ENCODE measurements at places on chromosomes 3 and 15.

GRCh38 chr3:158794936-158795518 is 6.8 kb upstream of the MFSD1 start:
- no peak for DNase-seq

- DNase-seq, result no peak
Measured at GRCh38 chr15:74957476-74958035, 984 bp upstream of the RPP25 start.

GRCh38 chr15:80864666-80865065 is 85.5 kb downstream of the CEMIP start:
- DNase-seq, result no peak

- DNase-seq, result no peak
Measured at GRCh38 chr3:29195056-29195455, 85.8 kb upstream of the RBMS3 start.

DNA sequence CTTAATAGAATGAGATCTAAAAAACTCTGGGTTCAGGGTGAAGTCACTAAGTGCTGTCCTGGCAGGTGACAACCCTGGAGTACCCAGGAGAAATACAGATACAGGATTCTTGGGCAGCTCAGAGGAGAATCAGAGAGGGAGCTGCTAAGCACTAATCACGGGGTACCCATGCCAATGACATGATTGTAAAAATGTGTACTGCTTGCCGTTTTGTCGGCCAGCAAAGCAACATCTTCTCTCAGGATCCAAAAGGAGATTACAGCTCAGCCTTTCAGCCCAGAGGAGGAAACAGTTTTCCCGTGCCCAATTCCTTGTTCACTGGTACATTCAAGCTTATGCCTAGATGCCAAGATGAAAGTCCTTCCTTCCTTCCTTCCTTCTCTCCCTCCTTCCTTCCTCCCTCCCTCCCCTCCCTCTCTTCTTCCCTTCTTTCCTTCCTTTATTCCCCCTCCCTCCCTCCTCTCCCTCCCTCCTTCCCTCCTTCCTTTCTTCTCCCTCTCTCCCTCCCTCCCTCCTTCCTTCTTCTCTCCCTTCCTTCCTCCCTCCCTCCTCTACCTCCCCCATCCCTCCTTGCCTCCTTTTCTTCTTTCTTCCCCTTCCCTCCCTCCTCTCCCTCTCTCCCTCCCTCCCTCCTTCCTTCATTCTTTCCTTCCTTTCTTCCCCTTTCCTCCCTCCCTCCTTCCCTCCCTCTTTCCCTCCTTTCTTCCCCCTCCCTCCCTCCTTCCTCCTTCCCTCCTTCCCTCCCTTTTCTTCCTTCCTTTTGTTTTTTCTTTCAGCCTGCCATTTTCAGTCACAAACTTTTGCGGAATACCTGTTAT is 4.1 kb upstream of the MINAR1 start:
- no peak for DNase-seq

DNA sequence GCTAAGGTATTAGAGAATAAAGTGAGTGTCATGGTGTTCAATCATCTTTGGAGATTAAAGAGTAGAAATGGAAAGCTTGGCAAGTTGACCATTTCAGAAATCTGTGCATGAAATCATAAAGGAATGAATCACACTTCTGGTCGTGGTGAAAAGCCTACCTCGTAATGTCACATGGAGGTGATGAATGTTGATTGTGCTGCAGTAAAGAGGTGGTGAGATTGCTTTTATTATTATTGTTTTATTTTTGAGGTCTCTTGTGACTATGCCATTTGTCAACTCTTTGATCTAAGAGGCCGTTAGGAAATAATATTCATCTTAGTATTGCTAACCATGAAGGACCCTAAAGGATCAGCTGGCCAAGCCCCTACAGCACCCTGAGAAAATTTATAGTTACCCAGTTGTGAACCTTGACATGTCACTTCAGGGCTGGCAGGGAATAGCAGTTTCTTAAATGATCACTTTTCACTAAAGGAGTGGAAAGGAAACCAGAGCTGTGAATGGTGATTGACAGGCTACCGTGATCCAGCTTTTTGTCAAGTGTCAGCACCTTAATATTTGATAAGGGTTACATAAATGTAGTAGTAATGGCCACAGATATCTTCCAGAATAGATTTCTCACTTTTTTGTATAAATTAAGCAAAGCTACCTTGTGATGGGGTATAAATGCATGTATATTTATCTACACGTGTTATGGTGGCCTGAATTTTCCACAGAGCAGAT is 203.9 kb downstream of the PTPRG start:
- no peak for DNase-seq

DNA sequence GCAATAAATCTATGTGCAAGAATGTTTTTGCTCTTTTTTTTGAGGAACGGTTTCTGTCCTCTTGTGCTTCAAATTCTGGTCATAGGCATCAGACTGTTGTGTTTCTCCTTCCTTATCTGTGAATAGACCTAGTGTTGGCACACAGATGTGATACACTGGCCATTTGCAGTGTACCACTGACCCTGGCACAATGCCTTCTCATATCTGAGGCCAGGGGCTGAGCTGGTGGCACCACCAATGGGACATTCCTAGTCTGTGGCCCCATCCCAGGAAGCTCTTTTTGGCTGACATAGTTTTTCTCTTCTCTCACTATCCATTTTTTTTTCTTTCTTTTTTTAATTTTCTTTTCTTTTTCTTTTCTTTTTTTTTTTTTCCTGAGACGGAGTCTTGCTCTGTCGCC is 40.4 kb downstream of the SH3GL3 start:
- no peak for DNase-seq

GRCh38 chr15:52183562-52184173 is 7.5 kb downstream of the GNB5 start:
- DNase-seq, result no peak

GRCh38 chr3:124776856-124777255 is 46.6 kb downstream of the UMPS start:
- DNase-seq, result no peak

GRCh38 chr15:36527235-36528162 is 51.9 kb upstream of the CDIN1 start:
- DNase-seq, result no peak

- no peak for DNase-seq
Measured at GRCh38 chr3:134341389-134341788, 32.9 kb downstream of the AMOTL2 start.

GRCh38 chr3:110756705-110757104 is 314.9 kb upstream of the NECTIN3 start:
- DNase-seq, result no peak

DNA sequence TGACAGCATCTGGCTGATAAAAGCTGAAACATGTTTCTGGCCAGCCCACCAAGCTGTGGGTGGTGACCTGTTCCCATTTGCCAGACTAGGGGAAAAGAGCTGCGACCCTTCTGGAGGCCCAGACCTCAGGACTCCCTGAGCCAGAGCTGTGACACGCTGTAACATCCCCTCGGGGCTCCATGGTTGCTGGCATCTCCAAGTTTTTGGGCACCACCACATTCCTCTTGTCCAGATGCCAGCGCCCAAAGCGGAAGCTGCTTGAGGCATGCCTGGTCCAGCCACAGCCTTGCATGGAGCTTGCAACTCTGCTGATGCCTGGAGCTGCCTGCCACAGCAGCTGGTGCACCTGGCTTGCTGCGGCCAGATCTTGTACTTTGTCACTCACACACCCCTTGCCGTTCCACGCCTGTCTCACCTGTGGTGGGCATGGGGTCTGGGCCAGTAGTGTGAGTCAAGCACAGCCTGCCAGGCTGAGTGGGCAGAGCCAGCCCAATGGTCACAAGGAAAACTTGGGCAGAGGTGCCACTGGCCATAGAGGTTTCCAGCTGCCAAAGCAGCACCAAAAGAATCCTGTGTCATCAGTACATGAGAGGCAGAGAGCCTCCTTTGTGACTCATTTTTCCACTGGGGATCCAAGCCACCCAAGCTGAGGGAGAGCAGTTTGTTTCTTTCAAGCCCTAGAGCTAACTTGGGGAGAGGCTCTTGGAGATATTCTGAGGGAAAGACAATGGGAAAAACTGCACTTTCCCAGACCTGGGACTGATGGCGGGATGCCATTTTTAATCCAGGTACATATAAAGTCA is 45.7 kb upstream of the PTX3 start:
- no peak for DNase-seq

- no peak for DNase-seq
Measured at GRCh38 chr3:149388001-149388440, 10.6 kb upstream of the TM4SF1 start.

DNA sequence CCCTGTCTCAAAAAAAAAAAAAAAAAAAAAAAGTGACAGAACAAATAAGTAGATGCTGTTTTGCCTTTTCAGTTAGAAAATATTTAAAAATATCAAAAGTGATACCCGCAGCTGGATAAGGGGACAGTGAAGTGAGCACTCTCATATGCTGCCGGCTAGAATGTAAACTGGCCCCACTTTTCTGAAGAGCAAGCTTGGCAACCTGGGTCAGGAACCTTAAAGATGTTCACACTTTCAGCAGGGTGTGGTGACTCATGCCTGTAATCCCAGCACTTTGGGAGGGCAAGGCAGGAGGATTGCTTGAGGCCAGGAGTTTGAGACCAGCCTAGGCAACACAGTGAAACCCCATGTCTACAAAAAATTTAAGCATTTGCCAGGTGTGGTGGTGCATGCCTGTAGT is 17.4 kb downstream of the FSD2 start:
- no peak for DNase-seq

- no peak for DNase-seq
Measured at GRCh38 chr3:52259035-52259434, 13.5 kb downstream of the PPM1M start.

DNA sequence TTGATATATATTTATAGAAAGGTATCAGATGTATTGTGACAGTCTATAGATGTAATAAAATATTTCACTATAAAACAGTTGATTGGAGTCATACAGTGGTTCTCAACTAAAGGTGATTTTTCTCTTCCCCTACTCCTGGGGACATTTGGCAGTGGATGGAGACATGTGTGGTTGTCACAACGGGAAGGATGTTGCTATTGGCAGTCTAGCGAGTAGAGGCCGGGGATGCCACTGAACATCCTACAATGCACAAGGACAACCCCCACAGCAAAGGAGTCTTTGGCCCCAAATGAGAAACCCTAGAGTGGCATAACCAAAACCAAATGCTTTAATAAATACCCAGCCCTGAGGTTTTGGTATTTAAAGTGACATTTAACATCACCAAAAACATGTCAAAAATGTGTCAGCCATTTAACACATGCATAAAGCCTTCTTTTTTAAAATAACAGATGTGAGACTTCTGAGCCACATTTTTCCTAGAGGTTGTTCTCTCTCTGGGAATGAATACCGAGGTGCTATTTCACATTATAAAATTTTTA is 367.5 kb downstream of the PTPRG start:
- DNase-seq, result no peak

GRCh38 chr3:127158614-127159229 is 34.2 kb upstream of the PRR23E start:
- DNase-seq, result no peak

DNA sequence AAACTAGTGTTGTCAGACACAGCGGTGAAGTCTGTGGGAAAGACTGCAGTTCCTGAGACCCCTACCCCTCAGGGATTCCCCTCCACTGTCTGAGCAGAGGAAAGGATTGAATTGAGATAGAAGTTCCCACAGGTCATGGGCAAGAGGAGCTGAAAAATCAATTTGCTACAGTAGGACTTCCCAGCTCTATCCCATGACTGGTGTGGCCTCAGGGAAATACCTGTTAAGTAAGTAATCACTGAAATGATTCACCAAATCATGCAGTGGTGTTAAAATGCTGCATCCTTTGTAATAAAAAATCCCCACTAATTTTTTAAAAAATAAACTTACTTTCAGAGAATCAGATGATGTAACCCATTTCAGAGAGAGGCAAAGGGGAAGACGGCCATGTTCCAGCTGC is 45.0 kb upstream of the SPRED1 start:
- DNase-seq, result no peak

DNA sequence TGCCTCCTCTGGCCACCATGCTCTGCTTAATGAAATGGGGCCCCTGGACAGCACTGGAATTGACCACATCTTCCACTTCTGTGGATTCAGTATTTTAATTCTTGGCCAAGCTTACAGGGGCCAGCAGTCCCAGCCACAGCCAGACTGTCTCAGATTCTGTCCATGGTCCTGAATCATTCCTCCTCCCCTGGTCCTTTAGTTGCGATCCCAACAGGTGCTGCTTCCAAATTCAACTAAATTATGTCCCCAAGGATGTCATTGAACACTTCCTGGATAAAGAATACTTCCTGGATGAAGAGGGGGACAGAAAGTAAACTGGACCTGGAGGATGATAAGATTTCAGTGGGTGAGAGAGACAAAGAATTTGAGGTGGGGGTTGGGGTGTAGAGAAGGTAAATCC is 111.1 kb upstream of the FOXB1 start:
- DNase-seq, result no peak

DNA sequence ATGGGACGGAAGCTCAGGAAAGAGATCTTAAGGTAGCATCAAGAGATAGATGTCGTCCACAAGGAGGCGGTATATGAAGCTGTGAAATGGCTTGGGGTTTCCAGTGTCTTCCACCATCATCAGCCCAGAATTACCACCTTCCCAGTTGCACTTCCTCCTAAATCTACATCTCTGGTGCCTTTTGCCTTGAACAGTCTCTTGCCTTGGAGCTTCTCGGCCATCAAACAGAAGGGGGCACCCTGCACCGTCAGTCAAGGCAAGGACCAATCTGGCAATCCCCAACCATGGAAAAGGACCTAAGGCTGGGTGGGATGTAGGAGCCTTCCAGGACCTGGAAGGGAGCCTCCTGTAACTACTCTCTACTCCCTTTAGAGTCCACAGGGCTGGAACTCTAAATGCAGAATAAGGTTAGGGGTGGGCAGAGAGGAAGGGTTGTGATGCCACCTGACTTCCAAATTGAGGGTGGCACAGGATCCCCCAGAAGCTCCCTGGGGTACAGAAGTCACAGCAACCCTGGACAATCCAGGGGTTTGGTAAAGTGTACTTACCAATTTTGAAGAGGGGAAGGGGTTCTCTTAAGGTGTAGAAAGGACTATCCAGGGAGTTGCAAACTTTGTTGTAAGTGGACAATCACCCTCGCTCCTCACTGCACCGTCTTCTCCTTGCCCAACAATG is 1.0 kb upstream of the RYR3 start:
- DNase-seq, result no peak

- DNase-seq, result no peak
Measured at GRCh38 chr3:132904-133303, 63.7 kb upstream of the CHL1 start.

- no peak for DNase-seq
Measured at GRCh38 chr15:31511707-31512310, 185.2 kb downstream of the KLF13 start.

DNA sequence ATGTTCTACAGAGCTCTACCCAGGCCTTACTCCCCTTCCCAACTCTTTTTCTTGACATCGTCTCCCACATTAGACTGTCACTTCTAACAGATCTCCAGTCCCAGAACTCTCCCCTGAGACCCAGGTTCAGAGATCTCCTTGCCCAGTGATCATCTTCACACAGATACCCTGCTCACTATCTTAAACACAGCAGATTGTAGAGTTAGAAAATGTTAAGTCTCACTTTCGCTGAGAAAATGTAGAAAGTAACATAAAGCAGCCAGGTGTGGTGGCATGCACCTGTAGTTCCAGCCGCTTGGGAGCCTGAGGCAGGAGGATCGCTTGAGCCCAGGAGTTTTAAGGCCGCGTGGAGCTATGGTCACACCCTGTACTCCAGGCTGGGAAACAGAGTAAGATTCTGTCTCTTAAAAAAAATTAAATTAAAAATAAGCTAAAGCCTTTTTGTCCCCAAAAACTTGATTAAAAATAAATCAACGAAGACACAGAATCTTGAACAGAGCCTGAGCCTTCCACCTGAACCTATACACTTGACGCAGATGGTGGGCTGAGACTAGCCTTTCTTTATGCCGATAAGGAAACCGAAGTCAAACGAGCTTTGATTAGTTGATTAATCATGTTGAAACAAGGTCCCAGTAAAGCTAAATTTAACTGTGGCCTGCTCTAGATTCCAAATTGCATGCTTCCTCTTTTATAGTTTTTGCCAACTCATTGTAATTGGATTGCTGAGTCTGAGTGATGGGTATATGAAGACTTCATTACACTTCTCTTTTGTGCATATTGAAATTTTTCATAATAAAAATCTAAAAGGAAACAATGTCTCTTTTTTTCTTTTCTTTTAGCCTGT is 31.3 kb upstream of the BLM start:
- DNase-seq, result no peak

All from stimulated activated CD4-positive, alpha-beta T cell treated with anti-CD3 and anti-CD28 coated beads, Interleukin-15, amount 100 ng/mL, for 1 hour (primary cell).